ENCODE measurements at places on chromosomes 1 and 21.

GRCh38 chr1:15454256-15454655 lies 2.3 kb upstream of the CELA2A start:
- DNase-seq = no peak

DNA sequence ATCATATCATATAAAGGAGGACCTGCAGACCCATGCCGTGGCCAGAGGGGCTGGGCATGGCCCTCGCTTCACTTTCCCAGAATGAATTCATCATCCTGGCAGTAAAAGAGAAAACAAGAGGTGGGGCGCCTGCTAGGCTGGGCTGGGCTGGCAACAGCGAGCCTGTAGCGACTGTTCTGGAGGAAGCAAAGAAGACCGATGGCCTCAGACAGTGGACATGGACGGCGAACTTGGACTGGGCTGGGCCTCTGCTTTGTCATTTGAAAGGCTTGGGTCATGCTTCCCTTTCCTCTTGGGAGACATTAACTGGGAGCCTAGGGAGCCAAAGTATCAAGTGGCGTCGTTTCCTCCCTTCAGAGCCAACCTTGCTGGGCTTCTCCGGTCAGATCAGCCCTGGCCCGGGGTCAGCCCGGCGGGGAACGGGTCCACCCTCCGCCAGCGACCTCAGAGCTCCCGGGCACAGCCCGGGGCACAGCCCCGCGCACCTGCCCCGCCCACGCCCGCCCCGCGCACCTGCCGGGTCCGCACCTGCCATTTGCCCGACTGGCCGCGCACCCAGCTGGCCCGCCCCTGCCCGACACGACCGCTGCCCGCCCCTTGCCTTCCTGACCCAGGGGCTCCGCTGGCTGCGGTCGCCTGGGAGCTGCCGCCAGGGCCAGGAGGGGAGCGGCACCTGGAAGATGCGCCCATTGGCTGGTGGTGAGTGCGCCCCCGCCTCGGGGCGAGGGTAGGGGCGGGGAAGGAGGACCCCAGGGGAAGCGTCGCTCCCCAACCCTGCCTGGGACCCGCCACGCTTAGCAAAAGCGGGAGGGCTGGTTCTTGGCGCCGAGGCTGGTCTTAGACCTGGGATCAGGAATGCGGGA lies at the start of gene FAM3B:
FAM3B (plus strand) TSS at position 602 of the 863 bp plus-strand sequence; CDS start at position 681, 79 bp downstream.
- DNase-seq = no peak

DNA sequence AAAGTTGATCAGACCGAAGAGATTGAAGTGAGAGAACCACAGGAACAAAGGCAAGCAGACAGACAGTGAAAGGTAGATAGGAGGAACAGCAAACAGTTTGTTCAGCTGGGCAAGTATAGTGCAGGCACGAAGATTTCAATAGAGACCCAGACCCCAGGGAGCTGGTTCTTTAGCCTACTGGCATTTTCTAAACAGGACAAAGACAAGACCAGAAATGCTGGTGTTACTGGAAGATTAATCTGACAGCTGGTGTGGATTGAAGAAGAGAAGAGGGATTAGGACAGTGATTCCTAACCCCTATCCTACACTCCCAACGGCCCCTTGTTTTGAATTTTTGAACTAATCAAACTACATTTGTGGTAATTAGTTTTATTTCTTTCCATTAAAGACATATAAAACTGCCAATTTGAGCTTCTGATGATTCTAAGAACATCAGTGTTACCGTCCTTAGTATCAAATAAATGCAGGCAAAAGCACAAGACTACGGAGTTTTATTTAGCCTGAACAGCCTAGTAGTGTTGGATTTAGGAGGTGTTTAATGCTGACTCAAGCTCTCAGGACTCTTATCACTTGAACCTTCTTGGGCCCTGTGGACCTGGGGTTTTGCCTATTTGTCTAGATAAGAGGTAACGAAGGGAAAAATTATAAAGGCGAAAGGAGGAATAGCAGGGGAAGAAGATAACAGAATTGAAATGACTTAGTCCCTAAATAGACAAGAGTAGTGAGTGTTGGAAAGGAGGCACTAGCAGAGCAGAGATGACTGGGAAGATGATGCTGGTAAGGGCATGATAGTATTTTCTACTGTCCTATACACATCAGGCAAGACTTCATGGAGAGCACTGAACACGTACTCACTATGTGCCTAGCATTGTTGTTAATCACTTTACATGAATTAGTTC lies 2.0 kb downstream of the NPL start:
- DNase-seq = no peak

DNA sequence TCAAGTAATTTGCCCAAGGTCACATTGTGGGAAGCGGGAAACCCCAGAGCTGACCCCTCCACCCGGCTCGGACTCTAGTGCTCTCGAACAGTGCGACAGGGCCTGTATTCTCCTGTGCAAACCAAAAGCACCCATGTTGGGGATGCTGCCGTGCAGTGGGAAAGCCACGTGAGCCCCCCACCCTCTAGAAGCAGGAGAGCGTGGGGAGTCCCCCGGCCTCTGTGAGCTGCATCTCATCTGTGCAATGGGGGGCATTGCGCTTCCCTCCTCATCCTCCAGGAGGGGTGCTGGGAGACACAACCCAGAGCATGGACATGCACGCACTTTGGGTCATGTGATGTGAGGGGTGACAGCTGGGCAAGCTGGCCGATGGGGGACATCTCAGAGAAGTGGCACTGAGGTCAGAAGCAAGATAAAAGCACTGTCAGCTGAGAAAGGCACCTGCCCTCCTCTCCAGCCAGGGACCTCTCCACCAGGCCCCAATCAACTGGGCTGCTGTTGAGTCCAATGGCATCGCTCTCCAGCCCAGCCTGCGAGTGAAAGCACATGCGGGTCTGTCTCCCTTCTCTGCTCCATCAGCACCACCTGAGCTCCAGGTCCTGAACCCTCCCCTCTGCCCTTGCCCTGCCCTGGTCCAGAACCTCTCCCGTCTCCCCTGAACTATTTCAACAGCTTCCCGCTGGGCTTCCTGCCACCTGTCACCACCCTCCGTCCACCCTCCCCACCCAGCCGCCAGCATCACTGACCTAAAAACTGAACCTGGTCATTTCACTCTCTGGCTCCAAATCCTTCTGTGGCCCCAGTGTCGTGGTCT lies 76.4 kb upstream of the IFFO2 start:
- no peak for DNase-seq

Data from T-helper 1 cell (primary cell).